Amniotic epithelial cell (primary cell): ENCODE measurements at places on chromosomes 6 and 20.

GRCh38 chr6:155162682-155163081 is 101.1 kb upstream of the CLDN20 start:
- no peak for DNase-seq

DNA sequence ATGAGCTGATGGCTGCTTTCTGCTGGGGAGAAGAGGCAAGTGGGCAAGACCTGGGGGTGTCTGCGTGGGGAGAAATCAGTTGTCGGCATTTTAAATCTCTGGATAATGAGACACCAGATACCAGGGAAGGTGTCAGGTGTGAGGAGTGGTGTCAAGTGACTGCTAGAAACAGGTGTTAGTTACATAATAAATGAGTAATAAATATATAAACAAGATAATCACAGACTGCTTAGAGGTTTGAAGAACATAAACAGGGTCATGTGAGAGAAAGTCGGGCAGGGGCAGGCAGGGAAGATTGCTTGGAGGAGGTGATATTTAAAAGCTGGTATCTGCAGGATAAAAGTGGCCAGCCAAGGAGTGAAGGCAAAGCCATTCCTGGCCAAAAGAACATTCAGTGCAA is 87.2 kb upstream of the RIN2 start:
- DNase-seq = no peak

DNA sequence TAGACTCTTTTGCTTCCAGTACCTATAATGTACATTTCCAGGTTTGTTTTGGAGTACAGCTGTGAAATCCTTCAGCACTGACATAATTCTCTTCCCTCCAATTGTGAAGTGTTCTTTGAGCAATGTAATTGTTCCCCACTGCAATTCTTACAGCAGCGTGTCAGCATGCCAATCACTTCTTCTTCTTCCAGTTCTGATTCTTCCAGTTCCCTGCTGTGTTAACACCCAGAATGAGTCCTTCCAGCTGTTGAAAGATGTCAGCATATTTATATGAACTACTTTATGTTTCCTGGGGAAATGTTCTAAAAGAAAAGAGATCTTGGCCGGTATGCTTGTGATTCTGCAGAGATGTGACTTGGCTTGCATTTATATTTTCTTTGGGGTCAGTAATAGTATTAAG is 213.9 kb downstream of the UNC5CL start:
- no peak for DNase-seq

- no peak for DNase-seq
Observed at GRCh38 chr6:107353773-107354382, 105.5 kb downstream of the PDSS2 start.

- no peak for DNase-seq
Observed at GRCh38 chr6:6721606-6722005, 133.1 kb downstream of the LY86 start.

- peak; percentile 55 for DNase-seq
Observed at GRCh38 chr6:49409951-49410542, 53.0 kb downstream of the MMUT start.

DNA sequence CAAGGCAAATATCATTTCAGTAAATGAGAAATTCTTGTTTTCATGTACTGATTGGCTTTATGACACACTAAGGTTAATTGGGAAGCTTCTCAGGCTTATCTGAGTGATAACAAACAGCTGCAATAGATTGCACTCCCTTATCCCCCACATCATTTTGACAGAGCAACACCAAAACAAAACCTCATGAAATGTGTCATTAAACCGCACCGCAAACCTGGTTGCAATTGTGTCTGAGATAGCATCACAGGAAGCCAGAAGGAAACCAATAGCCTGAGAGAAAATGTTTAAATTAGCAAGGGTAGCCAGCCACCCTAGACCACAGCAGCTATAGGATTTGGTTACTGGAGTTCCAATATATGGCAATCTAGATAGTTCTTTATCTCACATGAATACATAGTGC is 31.6 kb upstream of the LAMA4 start:
- no peak for DNase-seq

GRCh38 chr6:52299653-52300052 is 15.1 kb upstream of the MCM3 start:
- DNase-seq = no peak

DNA sequence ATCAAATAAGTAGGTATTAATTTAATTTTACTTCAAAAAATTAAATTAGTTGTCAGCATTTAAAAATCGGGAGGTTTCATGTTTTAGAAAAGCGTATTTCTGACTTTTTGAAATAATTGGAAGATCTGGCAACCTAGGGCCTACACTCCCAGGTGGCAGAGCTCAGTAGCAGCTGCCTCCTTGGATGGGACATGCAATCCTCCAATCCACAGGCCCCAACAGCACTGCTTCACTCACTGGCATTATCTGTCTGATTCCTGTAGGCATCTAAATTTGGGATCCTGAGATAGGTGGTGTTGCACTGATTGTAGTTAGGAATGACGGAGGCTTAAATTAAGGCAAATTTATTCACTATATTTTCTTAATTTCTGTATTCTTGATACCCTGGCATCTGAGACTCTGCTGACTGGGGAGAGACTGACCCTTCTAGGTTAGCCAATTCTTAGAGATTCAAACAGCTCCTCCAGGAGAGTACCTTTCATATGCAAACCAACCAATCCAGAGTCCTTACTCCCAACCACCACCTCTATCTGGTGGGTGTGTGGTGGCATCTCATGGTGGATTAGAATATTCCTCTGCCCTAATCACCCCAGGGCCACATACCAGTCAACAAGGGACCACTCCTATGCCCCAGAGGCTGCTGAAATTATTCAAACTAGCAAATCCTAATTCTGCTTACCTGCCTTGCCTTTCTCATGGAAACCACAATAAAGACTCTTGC is 146.6 kb upstream of the GLP1R start:
- DNase-seq = no peak

DNA sequence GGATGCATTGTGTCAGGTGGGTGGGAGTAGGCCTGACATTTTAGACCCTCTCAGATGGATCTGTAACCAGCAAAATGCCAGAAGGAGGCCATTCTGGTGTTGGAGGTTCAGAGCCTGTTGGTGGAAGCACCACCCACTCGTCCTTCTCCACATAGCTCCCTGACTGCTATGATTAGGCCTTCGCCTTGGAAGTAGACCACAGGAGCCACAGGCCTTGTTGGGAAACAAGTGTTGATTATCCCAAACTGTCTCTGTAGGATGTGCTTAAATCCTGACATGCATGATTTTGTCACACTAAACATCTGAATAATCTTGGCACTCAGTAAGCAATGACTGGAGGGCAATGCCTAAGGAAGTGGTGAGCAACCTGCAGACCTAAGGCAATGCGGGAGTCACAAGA is 117.2 kb upstream of the LY86 start:
- no peak for DNase-seq

GRCh38 chr6:49097116-49097515 is 365.9 kb downstream of the MMUT start:
- no peak for DNase-seq

DNA sequence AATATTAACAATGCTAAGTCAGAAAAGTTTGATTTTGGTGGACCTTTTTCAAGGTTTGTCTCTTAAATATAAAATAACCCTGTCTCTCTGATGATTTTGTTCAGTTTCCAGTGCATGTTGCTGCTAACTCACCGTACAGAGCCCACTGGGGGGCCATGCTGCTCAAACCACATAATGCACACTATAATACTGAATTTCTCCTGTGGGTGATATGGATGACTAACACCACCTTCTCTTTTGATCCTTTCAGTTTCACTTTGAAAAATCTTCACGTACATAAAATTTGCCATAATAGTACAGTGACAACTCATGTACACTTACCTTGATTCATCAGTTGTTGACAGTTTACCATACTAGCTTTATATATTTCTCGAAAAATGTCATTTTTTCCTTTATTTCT is 506.6 kb upstream of the MAN1A1 start:
- DNase-seq = no peak

DNA sequence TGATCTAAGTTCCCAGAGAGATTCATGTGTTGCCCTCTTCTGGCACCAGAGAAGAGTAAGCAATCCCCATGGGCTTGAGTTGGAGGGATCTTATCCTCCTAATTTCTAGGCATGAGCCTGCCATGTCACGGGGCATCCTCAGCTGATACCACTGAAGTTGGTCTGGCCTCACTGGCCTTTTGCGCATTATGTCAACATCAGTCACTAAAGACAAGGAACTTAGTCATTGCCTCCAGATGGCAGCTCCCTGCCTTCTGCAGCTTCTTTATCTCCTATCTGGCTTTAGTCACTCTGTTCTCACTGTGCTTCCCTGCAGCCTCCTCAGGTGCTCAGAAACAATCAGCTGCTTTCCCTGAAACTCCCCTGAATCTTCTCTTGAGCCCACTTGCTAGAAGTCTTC is 312.2 kb downstream of the ADGRG6 start:
- DNase-seq = no peak

DNA sequence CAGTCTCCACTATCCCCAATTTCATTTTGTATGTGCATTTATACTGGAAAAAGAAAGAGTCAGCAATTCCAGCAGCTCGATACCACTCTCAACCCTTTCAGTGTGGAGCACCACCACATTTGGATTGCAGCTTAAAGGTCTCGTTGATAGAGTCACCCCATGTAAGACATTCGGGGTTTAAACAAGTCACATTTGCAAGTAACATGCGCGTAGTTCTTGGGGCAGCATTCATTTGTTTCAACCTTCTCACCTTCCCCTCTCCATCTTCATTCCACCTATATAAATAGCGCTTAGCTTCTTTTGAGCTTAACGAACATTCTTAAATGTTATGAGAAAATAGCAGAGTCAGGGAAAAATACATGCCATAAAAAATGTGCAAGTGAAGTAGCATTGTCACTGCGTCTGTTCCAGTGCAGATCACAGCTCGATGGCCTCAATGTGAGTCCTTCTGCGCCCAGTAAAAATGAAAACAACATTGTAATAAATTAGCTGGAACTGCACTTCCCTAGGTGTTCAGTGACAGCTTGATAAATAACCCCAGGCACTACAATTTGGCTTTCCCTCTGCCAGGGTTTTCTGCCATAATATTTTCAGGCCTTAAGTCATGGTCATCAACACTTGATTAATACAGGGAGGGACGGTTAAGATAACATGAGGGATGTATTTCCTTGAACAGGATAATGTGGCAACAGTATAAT is 737.8 kb upstream of the NRSN1 start:
- no peak for DNase-seq

GRCh38 chr6:6781172-6781872 is 192.8 kb downstream of the LY86 start:
- DNase-seq = peak; percentile 68

DNA sequence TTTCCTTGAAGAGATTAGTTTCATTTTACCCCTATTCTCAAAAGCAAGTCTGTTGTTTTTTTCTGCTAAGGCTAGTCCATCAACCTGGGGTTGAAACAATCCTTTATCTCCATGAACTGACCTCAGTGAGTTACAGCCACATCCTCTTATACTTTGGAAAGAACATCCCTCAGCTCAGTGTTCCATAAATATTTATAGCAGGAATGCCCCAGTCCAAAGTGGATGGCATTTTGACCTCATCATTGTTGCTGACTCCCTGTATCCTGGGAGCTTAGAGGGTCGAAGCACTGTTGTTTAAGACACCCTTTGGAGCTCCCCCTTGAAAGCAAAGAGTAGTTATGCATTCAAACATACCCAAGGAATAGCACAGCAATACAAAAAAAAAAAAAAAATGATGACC is 16.2 kb upstream of the CDYL start:
- DNase-seq = no peak

DNA sequence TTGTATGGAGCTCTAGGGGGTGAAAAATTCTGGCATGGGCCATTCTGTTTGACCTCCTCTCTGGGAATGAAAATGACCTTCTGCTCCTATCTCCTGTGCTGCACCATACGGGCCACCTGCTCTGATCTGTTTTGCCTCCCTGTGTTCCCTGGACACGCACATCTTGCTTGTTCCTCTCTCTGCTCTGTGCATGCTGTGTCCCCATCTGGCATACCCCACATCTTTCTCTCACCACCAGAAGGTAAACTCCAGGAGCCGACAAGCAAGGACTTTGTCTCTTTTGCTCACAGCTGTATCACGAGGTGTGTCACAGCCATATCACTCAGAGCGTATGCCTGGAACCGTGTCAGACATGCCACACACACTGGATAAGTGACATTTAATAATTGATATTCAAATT is 208.4 kb upstream of the DTNBP1 start:
- DNase-seq = no peak
